Endothelial cell of umbilical vein (primary cell): ENCODE measurements at places on chromosomes 2 and 18.

DNA sequence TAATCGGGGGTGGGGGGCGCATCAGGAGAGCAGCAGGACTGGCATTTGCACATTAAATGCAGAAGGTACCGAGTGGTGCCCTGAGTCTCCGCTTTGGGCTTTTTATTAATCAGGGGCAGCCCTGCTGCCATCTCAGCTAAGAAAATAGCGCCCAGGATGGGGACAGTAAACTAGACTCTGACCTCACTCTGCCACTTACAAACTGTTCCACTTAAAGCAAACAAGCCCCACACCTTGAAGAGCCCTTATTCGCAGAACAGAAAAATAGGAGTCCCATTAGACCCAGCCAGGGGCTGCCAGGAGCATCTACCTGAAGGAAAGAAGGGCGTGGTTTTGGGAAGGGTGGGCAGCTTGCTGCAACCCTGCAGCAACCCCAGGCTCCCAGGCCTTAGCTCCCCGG lies 165.3 kb downstream of the TNS1 start:
- H3K36me3 ChIP-seq, result peaks cover 2% of the 10 kb centered on the region
- no peaks in the 10 kb centered on the region for H3K4me1 ChIP-seq
- no peak overlapping the region for H3K27ac ChIP-seq
- H3K4me3 ChIP-seq, result no peak overlapping the region

- H3K27me3 ChIP-seq, result no peaks in the 10 kb centered on the region
- H3K36me3 ChIP-seq, result no peaks in the 10 kb centered on the region
Measured at GRCh38 chr18:48033790-48034650, 103.6 kb upstream of the SMAD2 start.

DNA sequence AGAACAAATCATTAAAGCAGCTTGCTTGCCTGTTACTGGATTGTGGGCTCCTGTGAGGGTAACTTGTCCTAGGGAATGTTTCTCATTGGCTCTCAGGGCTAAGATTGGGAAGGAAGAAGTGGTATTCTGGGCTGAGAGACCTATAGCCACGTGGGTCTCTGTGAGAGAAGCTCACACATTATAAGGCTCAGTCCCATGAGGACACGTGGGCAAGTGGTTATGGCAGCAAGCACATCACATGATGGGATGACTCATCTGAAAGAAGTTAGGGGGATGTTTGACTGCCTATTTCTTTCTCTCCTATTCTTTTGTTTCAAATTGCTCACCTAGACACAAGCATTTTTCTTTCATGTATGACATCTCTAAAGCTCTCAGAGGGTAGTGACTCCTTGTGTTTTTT lies 418.0 kb upstream of the ST6GAL2 start:
- H3K36me3 ChIP-seq, result no peaks in the 10 kb centered on the region
- no peak overlapping the region for H3K4me3 ChIP-seq
- DNase-seq, result no peak
- no peak overlapping the region for H3K27ac ChIP-seq

GRCh38 chr18:52156166-52156565 lies 183.8 kb upstream of the DCC start:
- H3K4me1 ChIP-seq, result no peaks in the 10 kb centered on the region
- DNase-seq, result no peak
- H3K4me3 ChIP-seq, result no peak overlapping the region
- H3K27me3 ChIP-seq, result no peaks in the 10 kb centered on the region
- H3K27ac ChIP-seq, result no peak overlapping the region

- H3K4me3 ChIP-seq, result no peak overlapping the region
- no peaks in the 10 kb centered on the region for H3K4me1 ChIP-seq
- H3K27me3 ChIP-seq, result no peaks in the 10 kb centered on the region
- H3K27ac ChIP-seq, result no peak overlapping the region
- DNase-seq, result no peak
Measured at GRCh38 chr2:6750411-6751158, 115.1 kb downstream of the CMPK2 start.

DNA sequence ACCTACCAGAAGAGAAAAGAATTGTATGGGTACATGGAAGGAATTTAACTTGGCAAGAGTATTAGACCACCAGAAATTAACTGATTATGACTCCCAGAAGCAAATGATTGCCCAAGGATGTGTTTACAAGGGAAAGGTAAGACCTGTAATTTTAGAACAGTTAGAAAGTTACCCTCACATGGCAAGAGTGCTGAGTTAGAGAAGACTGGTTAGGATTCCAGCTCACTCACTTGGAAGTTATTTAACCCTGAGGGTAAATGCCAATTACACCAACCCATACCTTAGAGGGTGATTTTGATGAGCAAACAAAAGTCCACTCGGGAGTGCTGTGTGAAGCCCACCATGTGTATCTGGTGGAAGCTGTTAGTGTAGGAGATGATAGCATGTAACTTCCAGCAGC lies 170.2 kb downstream of the TPGS2 start:
- DNase-seq, result no peak
- no peaks in the 10 kb centered on the region for H3K4me1 ChIP-seq
- no peak overlapping the region for H3K27ac ChIP-seq
- no peak overlapping the region for H3K4me3 ChIP-seq
- H3K27me3 ChIP-seq, result no peaks in the 10 kb centered on the region
- H3K36me3 ChIP-seq, result no peaks in the 10 kb centered on the region

DNA sequence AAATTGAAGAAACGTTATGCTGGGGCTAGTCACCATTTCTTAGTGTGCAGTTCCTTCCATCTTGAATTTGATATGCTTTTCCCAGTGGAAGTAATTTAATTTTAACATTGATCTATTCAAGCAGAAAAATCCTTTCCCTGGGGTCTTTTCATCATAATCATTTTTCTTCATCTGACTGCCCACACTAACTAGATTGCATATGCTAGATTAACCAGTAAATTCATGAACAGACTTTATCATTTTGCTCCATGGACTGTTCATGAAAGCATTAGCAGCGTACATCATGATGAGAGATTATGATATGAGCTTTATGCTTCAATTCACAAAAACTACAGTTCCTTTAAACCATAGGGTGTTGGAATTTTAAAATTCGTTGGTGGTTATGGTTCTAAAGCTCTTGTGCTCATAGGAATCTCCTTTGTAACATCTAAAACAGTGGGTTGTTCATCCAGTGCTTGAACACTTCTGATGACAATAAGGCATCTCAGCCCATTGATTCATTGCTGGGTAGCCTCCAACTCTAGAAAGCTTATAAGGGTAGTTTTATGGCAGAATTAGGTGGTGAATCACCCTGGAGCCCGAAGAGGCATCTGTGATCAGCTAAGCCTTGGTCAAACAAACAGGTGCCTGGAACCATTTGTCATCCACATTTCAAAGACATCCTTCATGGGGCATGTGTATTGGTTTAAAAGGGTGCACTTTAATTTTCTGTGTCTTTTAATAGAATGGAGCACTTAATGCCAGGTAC lies 77.2 kb upstream of the NDUFV2 start:
- no peak overlapping the region for H3K4me3 ChIP-seq
- H3K27me3 ChIP-seq, result no peaks in the 10 kb centered on the region
- no peak overlapping the region for H3K27ac ChIP-seq
- no peak for DNase-seq
